ENCODE measurements at places on chromosomes 4 and X.

DNA sequence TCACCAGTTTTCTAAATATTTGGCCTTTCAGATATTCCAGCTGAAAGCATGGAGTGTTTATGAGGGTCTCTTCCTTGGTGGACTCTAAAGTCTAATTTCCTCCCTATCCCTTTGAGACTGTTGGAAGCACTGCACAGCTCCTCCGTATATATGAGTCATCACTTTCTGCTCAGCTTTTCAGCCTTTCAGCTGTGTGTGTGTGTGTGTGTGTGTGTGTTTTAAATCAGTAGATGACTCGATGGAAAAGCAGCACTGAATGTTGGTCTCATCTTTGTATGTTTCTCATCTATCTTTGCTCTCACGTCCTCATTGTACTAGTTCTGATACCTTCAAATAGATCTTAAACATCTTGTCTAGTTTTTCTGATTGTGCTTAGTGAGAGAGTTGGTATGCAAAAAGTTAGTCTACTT, 81.6 kb downstream of the ZFX start:
- no peak for DNase-seq

- no peak for DNase-seq
Observed at GRCh38 chr4:40933272-40934053, 183.7 kb downstream of the NSUN7 start.

- no peak for DNase-seq
Observed at GRCh38 chr4:75786938-75787337, 62.6 kb downstream of the USO1 start.

- DNase-seq = no peak
Observed at GRCh38 chr4:153933915-153934687, 145.2 kb upstream of the SFRP2 start.

GRCh38 chrX:44828008-44828605, 15.7 kb upstream of the DUSP21 start:
- no peak for DNase-seq

DNA sequence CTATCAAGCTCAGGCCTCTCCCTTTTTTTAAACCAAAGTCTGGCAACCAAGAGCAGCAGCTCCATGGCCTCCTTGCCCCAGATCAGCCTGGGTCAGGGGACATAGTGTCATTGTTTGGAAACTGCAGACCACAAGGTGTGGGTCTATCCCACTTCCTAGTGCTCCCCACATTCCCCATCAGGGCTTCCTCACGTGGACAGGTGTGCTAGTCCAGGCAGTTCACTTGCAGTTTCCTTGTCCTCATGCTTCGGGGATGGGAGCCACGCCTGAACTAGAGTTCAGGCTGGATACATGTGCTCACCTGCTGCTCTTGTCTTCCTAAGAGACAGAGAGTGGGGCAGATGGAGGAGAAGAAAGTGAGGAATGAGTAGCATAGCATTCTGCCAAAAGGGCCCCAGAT, 21.5 kb downstream of the SLC34A2 start:
- DNase-seq = no peak

- DNase-seq = no peak
Observed at GRCh38 chr4:6361076-6361784, 91.6 kb downstream of the WFS1 start.

DNA sequence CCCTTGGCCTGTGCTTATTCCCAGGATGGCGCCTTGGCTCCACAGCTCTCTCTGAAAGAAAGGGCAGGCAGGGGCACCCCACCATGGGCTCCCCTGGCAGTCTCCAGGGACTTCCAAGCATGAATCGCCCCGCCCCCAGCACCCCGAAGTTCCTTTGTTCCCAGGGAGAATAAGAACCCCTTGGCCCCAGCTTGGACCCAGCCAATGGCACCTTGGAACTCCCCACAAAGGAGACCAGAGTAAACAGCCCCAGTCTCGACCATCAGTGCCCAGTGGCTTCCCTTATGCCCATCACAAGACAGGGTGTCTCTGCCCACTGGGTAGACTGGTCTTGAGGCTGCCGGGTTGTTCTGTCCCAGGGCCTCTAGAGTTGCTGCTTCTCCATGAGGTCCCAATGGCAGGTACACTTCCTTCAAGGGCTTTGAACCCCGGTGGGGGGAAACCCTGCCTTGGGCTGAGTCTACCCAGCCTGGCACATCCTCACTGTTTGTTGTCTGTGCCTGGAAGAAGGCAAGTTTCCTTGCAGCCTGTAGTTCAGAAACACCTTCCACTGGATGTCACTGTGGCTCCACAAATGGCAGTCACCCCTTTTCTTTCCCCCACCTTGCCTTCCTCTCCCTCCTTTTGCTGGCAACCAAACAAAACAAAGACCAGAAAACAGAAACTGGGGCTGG, 30.8 kb downstream of the NBDY start:
- no peak for DNase-seq

- no peak for DNase-seq
Observed at GRCh38 chr4:132981611-132982010, 167.5 kb upstream of the PCDH10 start.

GRCh38 chr4:81032771-81033684, 2.5 kb downstream of the BMP3 start:
- DNase-seq = no peak

DNA sequence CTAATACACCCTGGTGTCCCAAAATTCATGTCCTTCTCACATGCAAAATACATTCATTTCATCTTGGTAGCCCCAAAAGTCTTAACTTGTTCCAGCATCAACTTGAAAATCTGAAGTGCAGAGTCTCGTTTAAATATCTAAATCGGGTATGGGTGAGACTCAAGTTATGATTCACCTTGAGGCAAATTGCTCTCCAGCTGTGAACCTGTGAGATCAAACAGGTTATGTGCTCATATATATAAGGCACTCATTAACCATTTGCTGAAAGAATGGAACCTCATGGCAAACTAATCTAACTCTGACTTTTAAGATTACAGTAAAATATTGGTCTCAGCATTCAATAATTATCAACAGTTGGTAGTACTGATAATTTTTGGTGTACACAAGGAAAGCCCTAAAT, 55.5 kb downstream of the PDLIM5 start:
- no peak for DNase-seq

DNA sequence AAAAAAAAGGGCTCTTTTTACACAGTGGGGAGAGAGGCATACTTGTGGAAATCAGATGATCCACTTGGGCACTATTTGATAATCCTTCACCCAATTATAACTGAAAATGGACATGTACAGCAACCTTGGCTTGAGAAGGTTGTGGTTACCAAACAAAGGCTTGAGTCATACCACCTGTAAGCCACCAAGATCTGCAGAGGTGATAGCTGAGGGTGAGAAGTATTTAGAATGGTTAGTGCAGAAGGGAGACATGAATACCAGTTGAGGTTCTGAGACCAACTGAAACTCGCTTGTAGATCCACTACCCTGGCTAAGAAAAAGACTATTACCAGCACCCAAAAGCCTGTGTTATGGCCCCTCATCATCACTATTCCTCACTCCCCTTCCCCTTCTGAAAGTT, 614.0 kb downstream of the STIM2 start:
- DNase-seq = no peak

DNA sequence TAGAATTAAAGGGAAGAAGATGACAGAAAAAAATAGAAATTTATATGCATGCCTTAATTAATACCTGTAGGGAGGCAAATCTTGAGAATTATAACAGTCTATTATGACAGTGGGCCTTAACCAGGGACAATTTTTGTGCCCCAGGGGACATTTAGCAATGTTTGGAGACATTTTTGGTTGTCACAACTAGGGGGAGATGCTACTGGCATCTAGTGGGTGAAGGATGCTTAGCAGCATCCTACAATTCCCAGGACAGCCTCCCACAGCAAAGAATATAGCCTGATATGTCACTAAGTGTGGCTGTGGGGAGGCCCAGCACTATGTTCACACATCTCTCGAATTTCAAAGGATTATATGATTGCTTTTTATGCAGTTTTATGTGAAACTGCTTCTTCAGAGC, 10.5 kb downstream of the GPR82 start:
- no peak for DNase-seq

- DNase-seq = no peak
Observed at GRCh38 chr4:147103403-147103946, 157.8 kb upstream of the TTC29 start.

DNA sequence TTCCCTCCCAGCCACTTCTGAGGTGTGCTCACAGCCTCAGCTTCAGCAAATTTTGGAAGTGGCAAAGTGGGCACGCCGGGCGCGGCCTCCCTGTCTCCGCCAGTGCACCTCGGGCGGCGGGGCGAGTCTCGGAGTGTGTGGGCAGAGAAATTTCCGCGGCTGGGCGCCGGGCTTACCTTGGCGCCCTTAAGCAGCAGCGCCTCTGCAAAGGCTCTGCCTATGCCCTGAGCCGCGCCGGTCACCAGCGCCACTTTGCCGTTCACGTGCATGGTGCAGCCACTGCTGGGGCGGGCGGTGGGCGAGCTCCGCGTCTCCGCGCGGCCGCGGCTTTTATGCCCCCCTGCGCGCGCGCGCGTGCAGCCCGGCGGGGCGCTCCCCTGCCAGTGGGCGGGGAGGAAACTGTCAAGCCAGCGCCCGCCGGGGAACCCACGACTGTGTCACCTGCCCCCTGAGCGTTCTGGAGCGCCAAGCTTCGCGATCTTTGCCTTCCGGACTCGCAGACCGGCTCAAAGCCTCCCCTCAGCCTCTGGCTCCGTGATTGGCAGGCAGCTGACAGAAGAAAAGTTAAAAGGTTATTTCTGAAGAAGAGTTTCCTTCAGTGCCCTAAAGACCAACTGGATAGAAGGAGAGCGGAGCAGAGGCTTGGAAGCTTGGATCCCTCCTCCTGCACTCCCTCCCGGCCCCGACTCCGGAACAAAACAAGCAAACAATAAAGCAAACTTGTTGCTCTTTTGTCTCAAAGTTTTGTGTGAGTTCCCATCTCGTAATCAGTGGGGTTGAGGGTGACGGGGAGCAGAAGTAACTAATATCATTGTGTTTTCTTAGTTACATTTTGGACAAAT, at the start of gene HPGD:
TSS of gene HPGD (minus strand) at position 306 of the 842 bp plus-strand sequence. CDS start at position 269, 37 bp downstream.
- peak; percentile 41 for DNase-seq

GRCh38 chrX:149871940-149872339, 9.0 kb upstream of the MAGEA8 start:
- DNase-seq = peak; percentile 61

DNA sequence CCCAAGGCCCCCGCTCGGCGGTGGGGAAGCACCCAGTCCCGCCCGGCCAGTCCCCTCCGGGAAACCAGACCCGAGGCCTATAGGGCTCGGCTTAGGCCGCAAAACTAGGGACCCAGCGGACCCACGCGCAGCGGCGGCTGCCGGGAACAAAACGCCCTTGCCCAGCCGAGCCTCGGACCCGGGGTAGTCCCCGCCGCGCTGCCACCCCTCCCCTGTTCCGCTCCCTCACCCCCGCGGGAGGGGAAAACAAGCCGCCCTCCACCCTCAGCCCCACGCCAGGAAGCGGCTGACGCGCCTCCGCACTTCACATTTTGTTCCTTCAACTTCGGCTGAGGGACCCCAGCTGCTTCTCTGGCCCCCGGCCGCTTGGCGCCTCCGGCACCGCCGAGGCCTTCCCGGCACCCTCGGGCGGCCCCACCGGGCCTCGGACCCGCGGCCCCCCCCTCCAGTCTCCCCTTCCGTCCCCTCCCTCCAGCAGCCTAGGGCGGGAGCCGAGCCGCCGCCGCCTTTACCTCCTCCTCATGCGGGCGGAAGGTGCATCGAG, 694 bp downstream of the PDS5A start:
- peak; percentile 34 for DNase-seq

DNA sequence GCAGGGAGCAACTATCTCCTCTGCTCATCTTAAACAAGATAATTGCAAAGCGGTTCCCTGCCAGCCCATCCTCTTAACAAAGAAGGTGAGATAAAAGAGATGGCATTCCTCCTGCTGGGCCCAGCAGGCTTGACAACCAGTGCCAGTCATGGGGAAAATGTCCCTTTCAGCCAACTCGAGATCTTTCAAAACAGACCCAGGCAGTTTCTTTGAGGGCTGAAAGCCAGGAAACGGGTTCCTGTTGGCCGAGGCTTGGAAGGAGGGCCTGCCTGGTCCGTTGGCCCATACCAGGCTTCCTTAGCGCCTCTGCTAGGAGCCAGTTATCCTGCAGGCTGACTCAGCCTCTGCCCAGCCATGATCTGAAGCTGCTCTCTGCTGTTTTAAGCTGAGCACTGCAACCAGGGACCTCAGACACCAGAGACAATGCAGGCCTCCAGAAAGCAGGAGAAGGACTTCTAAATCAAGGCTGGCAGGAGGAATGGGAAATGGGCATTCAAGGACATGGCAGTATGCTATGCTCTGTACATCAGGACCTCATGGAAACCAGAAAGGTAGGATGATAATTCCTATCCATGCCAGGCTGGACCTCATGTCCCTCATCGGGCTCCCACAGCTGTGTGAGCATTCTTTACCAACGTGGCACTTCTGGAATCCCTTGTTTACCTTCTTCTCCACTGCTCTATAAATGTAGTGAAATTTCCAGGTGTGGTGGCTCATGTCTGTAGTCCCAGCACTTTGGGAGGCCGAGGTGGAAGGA, 42.4 kb upstream of the SLC2A9 start:
- DNase-seq = no peak

- no peak for DNase-seq
Observed at GRCh38 chrX:140508958-140509357, 4.1 kb upstream of the SOX3 start.

GRCh38 chr4:39230462-39230861, 48.1 kb downstream of the WDR19 start:
- DNase-seq = no peak

DNA sequence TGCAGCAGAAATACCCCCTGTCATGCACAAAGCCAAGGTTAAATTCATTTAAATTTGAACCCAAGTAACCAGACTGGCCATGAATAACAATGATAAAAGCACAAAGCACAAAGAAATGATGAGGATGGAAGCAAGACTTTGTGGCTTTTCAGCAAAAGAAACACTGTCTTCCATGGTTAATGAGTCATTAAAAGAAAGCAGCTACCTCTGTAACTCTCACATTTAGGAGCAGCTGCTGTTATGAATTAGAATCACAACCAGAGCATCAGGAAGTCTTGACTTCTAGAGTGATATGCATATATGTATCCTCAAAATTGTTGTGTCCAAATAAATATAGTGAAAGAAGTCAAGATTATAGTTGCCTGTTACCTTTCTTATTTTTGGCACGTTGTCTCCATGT, 70.7 kb upstream of the RPS6KA6 start:
- DNase-seq = no peak

GRCh38 chrX:3715921-3716320, 2.5 kb upstream of the PRKX start:
- DNase-seq = no peak

DNA sequence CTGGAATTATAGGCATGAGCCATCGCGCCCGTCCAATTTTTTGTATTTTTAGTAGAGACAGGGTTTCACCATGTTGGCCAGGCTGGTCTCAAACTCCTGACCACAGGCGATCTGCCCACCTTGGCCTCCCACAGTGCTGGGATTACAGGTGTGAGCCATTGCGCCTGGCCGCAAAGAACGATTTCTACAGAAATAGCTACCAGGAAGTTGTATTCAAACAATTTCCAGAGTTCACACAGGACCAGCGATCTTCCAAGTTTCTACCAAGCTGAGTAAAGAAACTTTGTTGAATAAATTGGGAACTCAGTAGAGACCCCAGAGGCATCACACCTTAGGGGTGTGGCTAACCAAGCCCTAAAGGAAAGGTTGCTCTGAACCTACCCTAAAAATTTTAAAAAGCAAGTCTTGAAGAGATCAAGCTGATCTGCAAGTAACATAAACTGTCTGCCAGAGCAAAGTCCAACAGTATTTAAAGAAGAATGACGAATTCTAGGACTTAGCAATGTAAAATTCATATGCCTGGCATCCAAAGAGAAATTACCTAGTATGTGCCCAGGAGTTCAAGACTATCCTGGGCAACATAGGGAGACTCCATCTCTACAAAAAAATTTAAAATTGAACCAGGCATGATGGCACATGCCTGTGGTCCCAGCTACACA, 48.4 kb upstream of the USP9X start:
- no peak for DNase-seq

- no peak for DNase-seq
Observed at GRCh38 chr4:184808713-184809050, 17.1 kb downstream of the ACSL1 start.
